ENCODE measurements at places on chromosomes 6 and 20. TPM values are rescaled to one million over a fixed set of nuclear protein-coding genes. Genes with fewer than 3 reads are reported as not detected.

- no peak overlapping the region for H3K4me3 ChIP-seq
- no peaks in the 10 kb centered on the region for H3K36me3 ChIP-seq
- no peaks in the 10 kb centered on the region for H3K4me1 ChIP-seq
- H3K27ac ChIP-seq: no peak overlapping the region
- DNase-seq: no peak
These were observed 68.2 kb downstream of the KHDC1L start for GRCh38 chr6:73156793-73157767.

DNA sequence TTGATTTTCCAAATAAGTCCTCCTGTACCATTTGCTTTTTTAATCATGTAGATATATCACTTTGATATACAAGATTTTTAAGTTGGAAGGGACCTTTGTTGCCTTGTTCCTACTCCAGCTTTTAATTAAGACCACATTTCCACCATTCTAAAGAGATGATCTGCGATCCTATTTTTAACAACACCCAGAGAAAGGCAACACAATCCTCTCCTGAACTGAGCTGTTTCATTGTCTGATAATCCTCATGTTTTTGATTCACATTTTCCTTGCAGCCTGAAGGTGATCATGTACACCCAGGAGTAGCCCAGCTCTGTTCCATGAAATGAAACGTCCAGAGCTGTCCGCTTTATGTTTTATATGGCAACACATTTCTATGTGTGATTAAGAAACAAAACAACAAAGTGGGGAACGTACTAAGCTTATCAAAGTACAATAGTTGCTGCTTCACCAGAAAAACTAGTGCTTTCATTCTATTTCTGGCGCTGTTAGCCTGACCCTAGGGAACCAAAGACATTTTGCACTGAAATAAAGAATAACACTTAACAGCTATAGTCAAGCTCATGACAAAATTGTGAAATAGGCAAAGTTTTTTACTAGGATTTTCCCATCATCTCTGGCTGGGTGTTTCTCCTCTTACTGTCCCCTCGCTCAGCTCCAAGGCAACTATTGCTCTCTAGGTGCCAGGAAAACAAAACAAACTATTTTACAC lies 22.6 kb upstream of the TRAF3IP2 start:
- H3K4me1 ChIP-seq: peaks cover 11% of the 10 kb centered on the region
- DNase-seq: no peak
- no peak overlapping the region for H3K4me3 ChIP-seq
- no peaks in the 10 kb centered on the region for H3K36me3 ChIP-seq
- H3K27ac ChIP-seq: no peak overlapping the region
- H3K27me3 ChIP-seq: no peaks in the 10 kb centered on the region

DNA sequence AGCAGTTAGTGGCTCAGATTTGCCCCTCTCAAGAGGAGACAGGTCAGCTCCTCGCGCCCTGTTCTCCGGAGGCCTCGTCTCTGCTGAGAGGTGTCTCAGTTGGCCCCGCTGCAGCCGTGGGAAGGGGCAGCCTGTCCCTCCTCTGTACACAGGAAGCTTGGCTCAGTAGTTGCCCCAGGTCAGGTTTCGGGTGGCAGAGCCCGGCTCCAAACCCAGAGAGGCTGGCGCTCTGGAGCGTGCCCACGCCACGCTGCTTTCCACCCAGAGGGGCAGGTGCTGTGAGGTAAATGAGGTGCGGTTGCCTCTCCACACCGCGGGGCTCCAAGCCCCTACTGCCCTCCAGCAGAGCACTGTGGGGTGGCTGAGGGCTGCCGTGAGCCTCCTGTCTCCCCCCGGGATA lies 16.0 kb downstream of the DYNLT1 start:
- no peaks in the 10 kb centered on the region for H3K4me1 ChIP-seq
- H3K36me3 ChIP-seq: peaks cover 15% of the 10 kb centered on the region
- no peaks in the 10 kb centered on the region for H3K27me3 ChIP-seq
- no peak overlapping the region for H3K4me3 ChIP-seq
- no peak for DNase-seq

GRCh38 chr6:121764493-121764892 lies 329.0 kb downstream of the GJA1 start:
- H3K27me3 ChIP-seq: no peaks in the 10 kb centered on the region
- H3K4me1 ChIP-seq: no peaks in the 10 kb centered on the region
- no peaks in the 10 kb centered on the region for H3K36me3 ChIP-seq
- no peak overlapping the region for H3K4me3 ChIP-seq

GRCh38 chr6:16871047-16871446 lies 109.8 kb upstream of the ATXN1 start:
- no peaks in the 10 kb centered on the region for H3K27me3 ChIP-seq
- H3K27ac ChIP-seq: no peak overlapping the region
- no peaks in the 10 kb centered on the region for H3K36me3 ChIP-seq

- no peak overlapping the region for H3K4me3 ChIP-seq
- no peaks in the 10 kb centered on the region for H3K36me3 ChIP-seq
- no peaks in the 10 kb centered on the region for H3K27me3 ChIP-seq
These were observed 188.0 kb upstream of the TAB2 start for GRCh38 chr6:149129371-149130077.

DNA sequence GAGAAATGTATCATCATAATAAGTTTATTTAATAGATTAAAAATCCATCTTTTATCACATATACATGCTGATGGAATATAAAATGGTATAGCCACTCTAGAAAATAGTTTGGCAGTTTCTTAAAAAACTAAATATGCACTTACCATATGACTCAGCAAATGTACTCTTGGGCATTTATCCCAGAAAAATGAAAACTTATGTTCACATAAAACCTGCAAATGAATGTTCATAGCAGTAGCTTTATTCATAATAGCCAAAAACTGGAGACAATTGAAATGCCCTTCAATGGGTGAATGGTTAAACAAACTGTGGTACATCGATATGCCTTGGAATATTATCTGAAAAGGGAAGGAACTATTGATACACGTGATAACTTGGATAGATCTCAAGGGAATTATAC lies 6.4 kb upstream of the NCOA7 start:
- no peak overlapping the region for H3K4me3 ChIP-seq
- H3K27me3 ChIP-seq: no peaks in the 10 kb centered on the region

DNA sequence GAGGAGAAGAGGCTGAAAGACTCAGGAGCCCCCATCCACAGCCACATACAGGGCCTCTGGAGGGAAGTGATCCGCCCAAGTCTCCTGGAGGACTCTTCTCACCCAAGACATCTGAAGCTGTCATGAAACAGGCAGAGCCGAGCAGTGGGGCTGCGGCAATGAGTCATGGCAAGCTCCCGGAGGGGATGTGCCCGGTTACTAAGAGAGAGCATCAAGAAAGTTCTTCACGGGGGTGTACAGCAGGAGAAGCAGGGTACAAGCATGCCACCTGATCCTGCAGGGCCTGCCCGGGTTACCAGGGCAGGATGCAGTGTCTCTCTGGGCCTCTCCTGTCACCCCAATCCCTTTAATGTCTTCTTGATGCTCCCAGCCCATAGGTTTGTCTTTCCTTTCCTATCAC lies 21.1 kb downstream of the TRIM26 start:
- H3K27me3 ChIP-seq: no peaks in the 10 kb centered on the region
- no peaks in the 10 kb centered on the region for H3K4me1 ChIP-seq
- H3K36me3 ChIP-seq: peaks cover 41% of the 10 kb centered on the region
- DNase-seq: no peak
- H3K4me3 ChIP-seq: no peak overlapping the region
- H3K27ac ChIP-seq: no peak overlapping the region

GRCh38 chr6:135014353-135014832 lies 40.2 kb downstream of the HBS1L start:
- no peak overlapping the region for H3K4me3 ChIP-seq
- no peak for DNase-seq
- H3K27ac ChIP-seq: no peak overlapping the region

- no peaks in the 10 kb centered on the region for H3K4me1 ChIP-seq
- H3K27me3 ChIP-seq: no peaks in the 10 kb centered on the region
- H3K36me3 ChIP-seq: no peaks in the 10 kb centered on the region
- no peak for DNase-seq
- no peak overlapping the region for H3K27ac ChIP-seq
These were observed 95.8 kb upstream of the UST start for GRCh38 chr6:148650941-148651505.

- no peaks in the 10 kb centered on the region for H3K36me3 ChIP-seq
- H3K27ac ChIP-seq: no peak overlapping the region
- no peak for DNase-seq
- H3K27me3 ChIP-seq: no peaks in the 10 kb centered on the region
- no peaks in the 10 kb centered on the region for H3K4me1 ChIP-seq
- no peak overlapping the region for H3K4me3 ChIP-seq
These were observed 2.4 kb upstream of the LY86 start for GRCh38 chr6:6586167-6586566.

GRCh38 chr6:15744818-15745402 lies 82.1 kb upstream of the DTNBP1 start:
- no peak overlapping the region for H3K4me3 ChIP-seq
- no peak overlapping the region for H3K27ac ChIP-seq
- no peak for DNase-seq
- H3K27me3 ChIP-seq: no peaks in the 10 kb centered on the region

- H3K27me3 ChIP-seq: no peaks in the 10 kb centered on the region
- no peaks in the 10 kb centered on the region for H3K36me3 ChIP-seq
- no peak for DNase-seq
- H3K27ac ChIP-seq: no peak overlapping the region
These were observed 210.8 kb downstream of the CDKAL1 start for GRCh38 chr6:20744911-20745557.

DNA sequence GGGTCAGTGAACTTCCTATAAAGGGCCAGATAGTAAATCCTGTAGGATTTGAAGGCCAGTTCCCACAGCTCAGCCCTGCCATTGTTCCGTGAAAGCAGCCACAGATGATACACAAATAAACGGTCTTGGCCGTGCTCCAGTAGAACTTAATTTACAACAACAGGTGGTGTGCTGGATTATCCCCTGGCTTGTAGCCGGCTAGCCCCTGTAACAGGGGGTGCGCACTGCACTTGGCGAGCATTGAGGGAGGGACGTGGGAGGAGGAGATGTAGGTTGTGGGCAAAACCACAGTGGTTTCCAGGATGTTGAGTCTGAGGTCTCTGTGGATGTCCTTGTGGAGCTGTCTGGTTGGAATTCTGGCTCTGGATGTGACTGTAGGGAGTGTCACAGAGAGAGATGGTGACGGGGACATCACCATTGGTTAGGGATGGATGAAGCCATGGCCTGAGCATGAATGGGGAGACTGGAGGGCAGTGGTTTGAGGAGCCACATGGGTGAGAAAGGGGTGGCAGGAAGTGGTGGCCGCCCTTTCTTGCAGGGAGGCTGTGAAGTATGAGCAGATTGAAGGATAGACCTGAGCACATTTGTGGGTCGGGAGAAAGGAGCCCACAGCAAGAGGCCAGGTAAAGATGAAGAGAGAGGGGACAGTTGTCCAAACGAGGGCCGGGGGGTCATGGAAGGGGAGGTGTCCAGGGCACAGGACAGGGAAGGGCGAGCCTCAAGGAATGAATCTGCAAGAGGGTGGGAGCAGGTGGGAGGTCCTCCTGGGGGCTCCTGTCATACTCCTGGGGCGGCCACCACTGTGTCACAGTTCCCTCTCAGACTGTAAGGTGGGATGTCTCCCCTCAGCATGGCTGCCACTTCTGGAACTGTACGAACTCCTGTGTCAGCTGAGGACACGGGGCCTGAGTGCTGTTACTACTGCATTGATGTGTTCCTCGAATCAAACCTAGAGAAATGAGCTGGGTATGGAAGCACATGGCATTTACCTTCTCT lies 53.6 kb downstream of the CDH26 start:
- peak overlapping the region; percentile 23 for H3K4me3 ChIP-seq
- DNase-seq: peak; percentile 100
- H3K36me3 ChIP-seq: no peaks in the 10 kb centered on the region
- peak overlapping the region; percentile 95 for H3K27ac ChIP-seq
- H3K4me1 ChIP-seq: peaks cover 44% of the 10 kb centered on the region
- H3K27me3 ChIP-seq: no peaks in the 10 kb centered on the region

DNA sequence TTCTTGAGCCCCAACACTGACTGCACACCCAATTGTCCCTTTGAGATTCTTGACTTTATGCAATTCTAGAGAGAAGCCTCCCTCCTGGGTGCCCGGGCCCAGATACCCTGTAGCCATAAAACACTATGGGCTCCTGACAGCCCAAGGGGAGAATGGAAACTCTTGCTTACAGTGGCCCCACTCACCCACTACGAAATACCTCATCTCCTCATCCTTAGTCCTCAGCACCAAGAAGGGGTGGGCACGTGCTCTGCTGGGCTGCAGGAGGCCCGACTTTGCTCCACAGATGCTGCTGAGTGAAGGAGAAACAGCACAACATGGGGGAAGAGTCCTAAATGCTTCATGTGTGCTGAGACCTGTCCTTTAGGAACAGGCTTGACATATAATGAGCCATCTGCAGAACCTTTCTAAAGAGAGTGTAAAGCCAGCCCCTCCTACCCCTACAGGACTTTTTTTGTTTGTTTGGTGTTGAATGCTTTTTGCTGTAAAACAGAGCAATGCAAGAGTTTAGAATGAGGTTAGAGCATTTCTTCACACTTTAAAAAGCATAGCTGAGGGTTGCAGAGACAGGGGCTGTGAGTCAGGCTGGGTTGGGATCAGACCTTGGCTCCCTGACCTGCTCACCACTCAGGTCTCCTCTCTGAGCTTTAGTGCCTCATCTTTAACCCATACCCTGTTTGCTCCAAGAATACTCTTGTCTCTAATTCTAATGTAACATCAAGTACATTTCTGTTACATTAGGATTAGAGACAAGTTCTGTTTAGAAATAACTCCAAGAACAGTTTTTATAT lies 17.6 kb upstream of the SIRPG start:
- no peaks in the 10 kb centered on the region for H3K36me3 ChIP-seq
- DNase-seq: no peak
- H3K27me3 ChIP-seq: peaks cover 12% of the 10 kb centered on the region

DNA sequence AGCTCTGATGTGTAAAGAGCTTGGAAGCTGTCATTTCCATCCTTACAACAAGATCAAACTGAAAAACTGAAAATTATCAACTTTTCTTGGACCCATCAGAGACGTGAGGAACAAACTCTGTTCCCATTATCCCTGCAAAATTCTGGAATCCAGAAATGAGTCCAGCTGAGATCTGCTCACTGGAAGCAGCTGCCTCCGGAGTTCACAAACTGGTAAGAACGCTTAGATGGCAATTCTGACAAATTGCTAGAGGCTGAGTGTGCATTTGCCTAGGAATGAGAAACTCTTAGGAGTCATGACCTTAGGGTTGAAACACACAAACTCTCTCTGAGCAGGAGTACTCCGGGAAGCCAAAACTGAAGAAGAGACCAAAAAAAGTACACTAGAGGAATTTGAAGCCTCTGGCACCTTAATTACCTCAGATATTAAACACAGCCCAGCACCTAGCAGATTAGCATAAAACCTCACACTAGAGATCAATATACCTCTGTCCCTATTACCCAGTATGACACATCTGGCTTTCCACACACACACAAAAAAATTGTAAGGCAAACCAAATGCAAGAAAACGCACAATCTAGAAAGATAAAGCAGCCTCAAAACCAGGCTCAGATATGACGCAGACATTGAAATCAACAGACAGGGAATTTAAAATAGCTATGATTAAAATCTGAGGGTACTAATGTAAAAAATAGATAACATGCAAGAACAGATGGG lies 233.5 kb upstream of the SGK1 start:
- DNase-seq: no peak
- H3K27me3 ChIP-seq: no peaks in the 10 kb centered on the region
- no peaks in the 10 kb centered on the region for H3K36me3 ChIP-seq

Gene TPBG
- 47.2 TPM for total RNA-seq

Gene ENPP3
- 0.05 TPM for total RNA-seq

Gene EEF1E1
- total RNA-seq: 64.3 TPM

Gene KCNK16
- not detected for total RNA-seq

Gene PHF1
- 21.8 TPM for total RNA-seq

Measured in SJCRH30 (cell line).